ENCODE measurements at places on chromosomes 7 and 10.

- DNase-seq, result no peak
Observed at GRCh38 chr7:113550966-113551365, 367.8 kb downstream of the PPP1R3A start.

GRCh38 chr10:101748496-101748895 lies 27.4 kb downstream of the FGF8 start:
- DNase-seq, result no peak

DNA sequence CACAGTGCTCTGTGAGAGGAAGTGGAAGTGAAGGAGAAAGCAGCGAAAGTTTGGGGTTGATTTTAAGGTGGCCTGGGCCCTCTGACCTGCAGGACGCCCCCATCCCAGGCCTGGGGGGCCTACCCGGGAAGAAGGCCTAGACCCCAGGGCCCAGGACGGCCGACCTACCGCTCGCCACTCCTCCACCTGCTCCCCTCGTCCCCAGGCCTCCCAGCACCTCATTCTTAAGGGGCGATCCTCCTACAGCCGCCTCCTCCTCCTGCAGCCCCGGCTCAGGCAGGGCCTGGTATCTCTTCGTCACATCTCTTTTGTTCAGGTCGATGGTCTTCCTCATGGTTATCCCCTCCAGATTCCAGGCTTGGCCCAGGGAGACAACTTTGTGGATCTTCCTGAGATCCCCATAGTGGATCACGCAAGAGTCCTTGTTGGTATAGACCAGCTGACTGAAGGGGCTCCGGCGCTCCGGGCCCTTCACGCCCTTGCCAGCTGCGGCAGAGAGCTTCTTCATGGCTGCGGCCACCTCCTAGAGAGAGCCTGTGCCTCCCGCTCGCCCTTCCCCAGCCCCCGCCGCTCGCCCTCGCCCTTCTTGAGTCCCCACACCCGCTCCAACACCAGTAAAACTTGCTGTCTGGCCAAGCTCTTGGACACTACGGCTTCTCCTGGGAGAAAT lies 117.5 kb downstream of the OR13A1 start:
- no peak for DNase-seq

DNA sequence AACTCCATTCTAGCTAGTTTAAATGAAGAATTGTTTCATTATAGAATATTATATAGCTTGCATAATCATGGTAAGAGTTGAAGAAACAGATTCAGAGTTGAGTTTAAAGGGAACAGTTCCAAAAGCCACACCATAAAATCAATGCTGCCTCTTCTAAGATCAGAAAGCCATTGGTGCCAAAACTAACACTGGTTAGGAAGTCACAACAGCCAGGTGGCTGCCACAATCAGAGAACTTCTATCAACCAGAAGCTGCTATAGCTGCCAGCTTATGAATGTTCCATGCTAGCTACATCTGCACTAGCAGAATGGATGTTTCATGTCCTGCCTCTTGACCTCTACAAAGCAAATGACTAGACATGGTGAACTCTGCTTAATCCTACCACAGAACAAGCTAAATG lies 583.1 kb upstream of the LRRN3 start:
- no peak for DNase-seq

DNA sequence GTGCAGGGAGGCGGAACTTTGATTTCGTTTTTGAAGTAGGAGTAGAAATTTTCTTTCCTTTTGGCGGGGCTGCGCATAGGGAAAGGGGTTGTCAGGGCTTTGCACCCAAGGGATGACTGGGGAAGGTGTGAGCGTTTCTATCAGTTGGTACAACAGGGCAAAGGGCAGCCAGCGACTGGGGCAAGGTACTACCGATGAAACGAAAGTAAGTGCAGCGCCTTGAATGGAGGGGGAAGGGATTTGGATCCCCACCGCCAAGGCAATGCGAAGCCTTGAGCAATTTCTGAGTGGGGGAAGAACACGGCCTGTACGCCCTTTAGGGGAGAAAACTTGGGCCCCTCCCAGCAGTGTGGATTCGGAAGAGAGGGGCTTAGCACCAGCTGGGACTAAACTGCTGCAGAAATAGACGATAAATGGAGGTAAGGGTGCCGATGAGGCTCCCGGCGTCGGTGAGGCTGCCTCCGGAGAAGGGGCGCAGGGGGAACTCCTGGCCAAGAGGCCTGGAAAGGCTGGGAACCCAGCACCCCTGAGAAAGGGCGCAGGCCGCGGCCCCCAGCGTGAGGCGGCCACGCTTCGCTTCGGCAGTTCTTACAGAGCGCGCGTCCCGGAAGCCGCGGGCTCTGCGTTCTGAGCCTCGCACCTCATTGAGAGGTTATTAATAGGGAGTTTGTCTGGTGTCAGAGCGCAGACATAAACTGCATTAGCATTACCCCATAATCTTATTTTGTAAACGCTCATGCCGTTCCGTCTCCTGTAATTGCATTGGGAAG lies 10.0 kb upstream of the TLX1 start:
- peak; percentile 43 for DNase-seq

GRCh38 chr10:50579491-50580261 lies 44.1 kb downstream of the SGMS1 start:
- no peak for DNase-seq

- DNase-seq, result no peak
Observed at GRCh38 chr10:106565546-106565945, 599.0 kb downstream of the SORCS1 start.

DNA sequence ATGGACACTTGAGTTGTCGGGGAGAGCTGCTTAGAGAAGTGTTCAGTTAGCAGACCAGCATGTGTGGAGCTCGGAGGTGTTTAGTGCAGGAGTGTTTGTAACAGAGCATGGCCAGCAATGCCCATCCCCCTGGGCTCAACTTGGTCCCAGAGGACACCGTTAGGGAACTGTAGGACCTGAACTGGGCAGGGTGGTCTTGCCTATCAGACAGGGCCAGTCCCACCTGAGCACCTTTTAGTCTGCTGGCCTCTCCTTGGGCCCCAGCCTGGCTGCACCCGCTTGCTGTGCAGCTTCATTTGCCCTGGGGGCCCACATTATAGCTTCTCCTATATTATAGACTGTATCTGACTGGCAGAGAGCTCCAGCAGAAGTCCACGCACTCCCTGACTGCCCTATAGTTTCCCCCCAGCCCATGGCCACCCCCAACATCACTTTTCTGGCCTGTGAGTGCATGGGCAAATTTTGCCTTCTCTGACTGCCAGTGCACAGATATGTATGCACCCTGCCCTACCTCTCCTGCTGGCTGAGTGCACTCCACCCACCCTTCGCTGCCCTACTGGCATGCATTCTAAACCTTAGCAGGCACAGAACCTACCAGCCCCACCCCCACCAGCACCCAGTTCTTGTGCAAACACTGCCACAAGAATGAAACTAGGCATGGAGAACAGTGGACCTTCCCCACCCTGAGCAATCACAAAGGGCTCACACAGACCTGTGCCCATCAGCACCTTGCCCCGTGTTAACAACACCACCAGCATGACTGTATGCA lies 1030.6 kb upstream of the GHITM start:
- DNase-seq, result no peak

GRCh38 chr7:121519548-121520521 lies 123.7 kb upstream of the FAM3C start:
- no peak for DNase-seq

- DNase-seq, result no peak
Observed at GRCh38 chr10:129039406-129040370, 427.4 kb upstream of the MGMT start.

GRCh38 chr7:31997423-31997822 lies 72.8 kb downstream of the PDE1C start:
- no peak for DNase-seq

GRCh38 chr7:24192691-24193090 lies 91.3 kb upstream of the NPY start:
- no peak for DNase-seq

DNA sequence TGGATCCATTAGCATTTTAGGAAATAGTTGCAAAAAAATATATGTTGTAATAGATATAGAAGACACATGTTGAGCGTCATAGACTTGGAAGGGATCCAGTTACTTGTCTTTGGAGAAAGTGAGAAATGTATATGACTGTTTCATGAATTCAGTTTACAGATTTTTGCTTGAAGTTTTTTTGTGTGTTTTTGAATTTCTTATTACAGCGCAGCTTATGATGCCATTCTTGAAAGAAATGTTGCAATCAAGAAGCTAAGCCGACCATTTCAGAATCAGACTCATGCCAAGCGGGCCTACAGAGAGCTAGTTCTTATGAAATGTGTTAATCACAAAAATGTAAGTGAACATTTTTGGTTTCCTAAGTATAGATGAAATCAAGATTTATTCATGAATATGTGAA lies 98.2 kb downstream of the MAPK8 start:
- no peak for DNase-seq

GRCh38 chr10:125734823-125735222 lies 15.3 kb downstream of the EDRF1 start:
- no peak for DNase-seq

DNA sequence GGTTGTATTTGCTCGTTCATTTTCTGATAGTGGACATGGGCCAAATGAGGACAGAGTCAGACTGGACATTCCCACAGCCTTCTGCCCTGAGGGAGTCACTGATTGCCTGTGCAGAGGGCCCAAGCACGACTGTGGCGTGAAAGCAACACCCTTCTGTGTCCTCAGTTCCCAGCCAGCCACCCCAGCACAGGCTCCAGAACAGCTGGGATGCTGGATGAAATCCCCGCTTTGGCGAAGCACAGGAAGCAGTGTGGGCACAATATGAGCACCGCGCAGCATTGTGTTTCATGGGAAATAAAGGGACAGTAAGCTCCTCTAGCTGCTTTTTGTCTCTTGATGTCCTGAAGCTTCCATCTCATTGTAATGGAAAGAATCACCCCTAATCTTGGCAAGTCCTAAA lies 20.5 kb downstream of the TRIL start:
- no peak for DNase-seq

- DNase-seq, result no peak
Observed at GRCh38 chr10:118924493-118924892, 105.0 kb upstream of the NANOS1 start.

- no peak for DNase-seq
Observed at GRCh38 chr10:6591668-6592067, 11.6 kb upstream of the PRKCQ start.

All from activated naive CD4-positive, alpha-beta T cell treated with Interleukin-2 at 50 U/mL for 16 hours (primary cell).